Myocyte (in vitro differentiated cells): ENCODE measurements at places on chromosomes 5 and 9. TPM values are rescaled to one million over a fixed set of nuclear protein-coding genes. Genes with fewer than 3 reads are reported as not detected.
A peak's percentile ranks its signal among the peaks of the same experiment; 100 is the strongest.

DNA sequence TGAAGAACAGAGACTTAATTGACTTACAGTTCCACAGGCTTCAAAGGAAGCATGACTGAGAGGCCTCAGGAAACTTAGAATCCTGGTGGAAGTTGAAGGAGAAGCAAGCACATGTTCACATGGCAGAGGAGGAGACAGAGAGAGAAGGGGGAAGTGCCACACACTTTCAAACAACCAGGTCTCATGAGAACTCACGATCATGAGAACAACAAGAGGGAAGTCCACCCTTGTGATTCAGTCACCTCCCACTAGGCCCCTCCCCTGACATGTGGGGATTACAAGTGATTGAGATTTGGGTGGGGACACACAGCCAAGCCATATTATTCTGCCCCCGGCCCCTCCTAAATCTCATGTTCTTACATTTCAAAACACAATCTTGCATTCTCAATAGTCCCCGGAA is 19.5 kb downstream of the NR3C1 start:
- DNase-seq = no peak

The CDKN2B-AS1 gene
- 2.3 and 2.7 TPM in 2 replicates for total RNA-seq

The CA9 gene
- total RNA-seq = 0.10 TPM in 1 of 2 replicates, not detected in the other

The EPB41L4A gene
- 0.86 TPM in 1 of 2 replicates, not detected in the other for total RNA-seq

DNA sequence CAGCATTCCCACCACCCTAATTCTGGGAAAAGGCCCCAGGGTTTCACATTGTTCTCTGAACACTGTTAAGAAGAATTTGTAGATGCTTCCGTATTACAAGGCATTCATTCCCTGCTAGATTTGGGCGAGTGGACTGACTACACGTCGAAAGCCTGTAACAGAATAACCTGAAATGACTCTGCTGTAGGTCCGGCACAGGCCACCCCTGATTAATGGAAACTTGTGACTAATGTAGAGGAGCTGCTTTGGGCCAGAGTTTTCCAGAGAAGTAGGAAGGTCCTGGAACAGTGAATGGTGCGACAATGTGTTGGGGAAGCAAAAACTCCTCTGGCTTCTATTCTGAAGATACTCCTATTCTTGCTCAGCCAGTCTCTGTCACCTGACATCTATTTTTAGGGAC is 87.6 kb downstream of the NR3C1 start:
- peak; percentile 26 for DNase-seq

DNA sequence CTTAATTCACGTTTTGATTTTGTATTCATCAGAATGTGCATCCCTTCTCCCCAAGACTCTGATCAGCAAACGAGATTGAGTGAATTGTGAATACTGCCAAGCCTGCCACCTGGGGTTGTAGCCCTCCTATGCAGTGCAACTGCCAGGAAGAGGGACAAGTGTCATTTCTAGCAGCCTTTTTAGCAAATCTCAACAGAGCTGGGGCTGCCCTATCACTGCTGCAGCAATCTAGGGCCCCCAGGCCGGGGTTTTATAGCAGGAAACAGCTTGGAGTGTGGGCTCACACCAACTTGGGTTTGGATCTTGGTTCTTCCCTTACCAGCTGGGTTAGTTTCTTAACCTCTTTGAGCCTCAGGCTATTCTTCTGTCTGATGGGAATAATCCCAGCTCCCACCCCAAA is 4.0 kb downstream of the CSF1R start:
- no peak for DNase-seq

The CCNJL gene
- total RNA-seq = 1.9 and 2.4 TPM in 2 replicates

GRCh38 chr5:142935014-142935413 is 164.8 kb downstream of the ARHGAP26 start:
- DNase-seq = no peak

DNA sequence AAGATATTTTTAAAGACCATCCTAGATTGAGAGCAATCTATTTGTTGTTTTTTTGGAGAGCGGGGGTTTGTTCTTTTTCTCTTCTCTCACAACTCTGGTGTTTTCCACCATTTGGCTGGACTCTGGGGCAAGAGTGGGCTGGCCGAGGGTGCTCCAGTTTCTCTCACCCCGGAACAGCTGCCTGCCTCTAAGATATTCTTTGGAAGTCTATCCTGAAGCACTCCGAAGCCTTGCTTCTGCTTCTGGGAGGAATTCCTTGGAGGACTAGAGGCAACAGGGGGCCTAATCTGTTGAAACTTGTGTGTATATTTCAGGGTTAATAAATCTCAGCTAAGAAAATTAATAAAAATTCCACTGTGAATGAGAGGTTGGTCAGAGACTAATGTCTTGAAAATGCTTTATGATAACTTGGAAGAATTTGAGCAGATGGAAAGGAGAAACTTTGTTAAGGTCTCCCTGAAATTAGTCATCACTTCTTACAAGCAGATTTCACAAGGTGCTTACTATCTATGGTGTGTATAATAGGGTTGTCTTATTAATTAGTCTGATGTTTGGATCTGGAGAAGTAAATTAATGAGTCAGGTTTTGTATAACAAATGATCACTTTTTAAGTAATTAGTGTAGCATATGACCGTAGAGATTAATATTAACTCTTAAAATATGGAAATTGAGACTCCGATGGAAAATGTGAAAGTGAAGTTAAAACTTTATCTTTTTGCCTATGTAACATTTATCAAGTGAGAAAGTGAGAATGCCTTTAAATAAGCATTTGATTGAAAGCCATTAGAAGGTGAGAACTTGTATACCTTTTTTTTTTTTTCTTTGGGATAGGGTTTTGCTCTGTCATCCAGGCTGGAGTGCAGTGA is 4.0 kb downstream of the MAN2A1 start:
- DNase-seq = peak; percentile 61

DNA sequence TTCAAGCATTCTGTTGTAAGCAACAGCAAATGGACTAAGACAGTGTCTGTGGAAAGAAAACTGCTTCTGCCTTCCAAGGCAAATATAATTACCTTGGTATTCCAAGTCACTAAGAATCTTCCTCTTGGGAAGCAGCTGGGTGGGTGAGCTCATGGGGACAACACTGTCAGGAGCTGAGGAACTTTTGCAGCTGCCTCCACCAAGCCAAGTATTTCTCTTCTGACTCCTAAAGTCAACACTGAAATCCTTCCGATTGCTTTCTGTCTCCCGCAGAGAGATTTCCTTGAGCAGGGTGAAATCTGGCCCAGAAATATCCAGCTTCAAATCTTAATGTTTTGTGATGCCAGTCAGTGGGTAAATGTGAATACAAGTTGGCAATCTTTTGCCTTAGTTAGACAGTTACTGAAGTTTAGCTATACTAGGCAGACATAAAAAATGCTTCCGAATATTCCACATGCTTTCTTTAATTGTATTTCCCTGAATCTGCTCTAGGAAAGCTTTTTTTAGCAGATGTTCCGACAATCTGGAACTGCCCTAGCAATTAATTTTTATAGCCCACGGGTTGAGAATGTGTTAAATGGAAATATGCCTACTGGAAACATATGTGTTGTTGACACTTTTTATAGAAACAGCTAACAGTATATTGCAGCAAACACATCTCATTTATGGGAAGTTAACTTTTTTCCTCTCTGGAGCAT is 369.9 kb upstream of the DAB2 start:
- peak; percentile 91 for DNase-seq

- no peak for DNase-seq
Observed at GRCh38 chr5:7742241-7742656, 108.7 kb downstream of the CFAP90 start.

GRCh38 chr5:65485405-65485804 is 3.7 kb upstream of the ADAMTS6 start:
- DNase-seq = no peak

- no peak for DNase-seq
Observed at GRCh38 chr5:36861871-36862270, 14.7 kb upstream of the NIPBL start.

The C9orf43 gene
- total RNA-seq = 0.26 and 0.64 TPM in 2 replicates

The ACO1 gene
- 58.2 and 64.3 TPM in 2 replicates for total RNA-seq

DNA sequence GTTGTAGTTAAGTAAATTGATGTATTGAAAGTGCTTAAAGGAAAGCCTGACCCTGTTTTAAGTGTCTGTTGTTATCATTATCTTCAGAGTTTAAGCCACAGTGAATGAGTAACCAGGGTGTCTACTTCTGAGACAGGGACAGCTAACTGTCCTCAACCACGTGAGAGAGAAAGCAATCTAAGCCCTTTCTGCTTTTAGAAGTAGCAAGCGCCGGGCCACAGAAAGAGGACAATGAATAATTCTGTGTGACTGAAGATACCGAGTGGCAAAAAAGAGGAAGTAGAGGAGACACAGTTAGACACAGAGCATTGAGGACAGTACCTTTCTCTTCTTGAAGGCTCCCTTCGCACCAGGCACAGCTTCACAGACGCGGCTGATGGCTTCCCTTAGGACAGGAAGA is 86.3 kb downstream of the S1PR3 start:
- no peak for DNase-seq

DNA sequence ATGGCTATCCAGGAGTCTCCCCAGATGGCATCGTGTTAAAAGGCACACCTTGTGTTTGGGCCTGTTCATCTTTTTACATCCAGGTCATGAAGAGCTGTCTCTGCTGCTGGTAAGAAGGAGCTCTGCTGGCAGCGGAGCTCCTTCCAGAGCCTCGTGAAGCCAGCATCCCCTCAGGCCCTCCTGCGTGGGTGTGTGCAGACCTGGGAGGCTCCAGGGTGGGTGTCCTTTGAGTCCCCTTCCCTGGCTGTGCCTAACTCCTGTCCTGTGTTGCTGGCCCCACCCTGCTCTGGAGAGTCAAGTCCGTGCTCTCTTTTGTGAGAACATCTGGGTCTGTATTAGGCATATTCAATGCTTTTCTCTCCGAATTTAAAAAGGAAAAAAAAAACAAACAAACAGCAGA is 149.6 kb upstream of the IRX2 start:
- no peak for DNase-seq

The FAM151B gene
- 5.6 and 12.0 TPM in 2 replicates for total RNA-seq

GRCh38 chr9:8430945-8431344 is 631.4 kb upstream of the DMAC1 start:
- DNase-seq = no peak

- no peak for DNase-seq
Observed at GRCh38 chr5:111887706-111888105, 130.7 kb upstream of the NREP start.

DNA sequence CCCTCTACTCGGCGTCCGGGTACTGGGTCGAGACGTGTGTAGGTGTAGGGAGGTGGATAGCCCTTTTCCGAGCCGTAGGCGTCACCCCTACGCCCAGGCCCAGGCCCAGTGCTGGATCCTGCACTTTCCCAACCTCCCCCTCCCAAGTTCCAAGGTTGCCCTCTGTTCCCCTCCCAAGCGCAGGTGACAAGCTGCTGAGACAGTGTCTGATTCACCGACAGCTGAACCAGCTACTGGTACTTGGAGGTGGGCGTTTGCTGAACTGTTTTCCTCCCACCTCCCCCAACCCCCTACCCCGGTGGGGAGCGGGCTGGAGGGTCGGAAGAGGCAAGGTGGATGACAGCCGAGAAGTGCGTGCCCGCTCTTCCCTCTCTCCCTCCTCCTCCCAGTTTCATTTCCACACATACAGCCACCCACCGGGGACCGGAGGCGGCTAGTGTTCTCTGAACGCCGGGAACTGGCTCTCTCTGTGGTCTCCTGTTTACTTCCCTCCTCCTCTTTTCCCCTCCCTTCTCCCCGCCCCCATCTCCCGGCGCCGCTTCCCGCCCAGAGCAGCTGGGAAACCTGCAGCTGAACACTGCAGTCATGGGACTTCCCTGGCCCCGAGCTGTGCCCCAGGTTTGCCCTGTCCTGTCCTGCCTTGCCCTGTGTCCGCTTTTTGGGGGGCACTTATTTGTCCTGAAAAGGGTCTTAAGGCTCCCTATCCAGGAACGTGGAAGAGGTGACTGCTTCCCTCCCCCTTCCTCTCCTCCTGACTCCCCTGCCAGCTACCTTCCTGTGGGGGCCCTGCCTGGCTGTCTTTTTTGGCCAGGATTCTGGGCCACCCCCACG is 6.2 kb upstream of the KLF9 start:
- peak; percentile 94 for DNase-seq

DNA sequence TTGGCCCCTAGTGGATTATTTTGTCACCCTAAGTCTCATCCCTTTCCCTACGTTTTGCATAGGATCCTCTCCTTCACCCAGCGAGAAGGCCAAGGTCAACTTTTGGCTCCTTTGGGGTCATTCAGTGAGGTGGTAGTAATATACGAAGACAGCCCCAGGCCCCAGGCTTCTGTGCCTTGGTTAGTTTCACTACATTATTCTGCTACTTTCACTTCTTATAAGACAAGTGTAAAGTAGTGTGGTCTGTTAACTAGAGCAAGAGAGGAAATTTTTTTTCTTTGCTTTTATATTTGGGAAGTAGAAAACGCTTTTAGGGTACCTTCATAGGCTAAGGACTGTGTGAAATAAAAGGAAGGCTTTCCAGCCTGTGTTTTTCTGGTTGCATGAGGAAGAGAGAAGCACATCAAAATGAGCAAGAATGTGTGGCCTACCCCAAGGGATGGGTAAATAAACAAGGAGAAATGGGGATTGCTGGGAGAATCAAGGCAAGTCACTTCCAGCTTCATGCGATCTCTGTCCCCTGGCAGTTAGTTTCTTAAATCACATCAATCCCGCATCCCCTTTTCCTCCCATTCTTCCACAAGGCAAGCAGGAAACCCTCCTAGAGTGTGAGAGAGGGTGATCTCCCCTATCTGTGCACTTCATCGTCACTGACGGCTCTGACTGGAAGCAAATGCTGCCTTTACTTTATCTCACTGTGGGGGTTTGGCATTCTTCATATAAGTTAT is 677.0 kb upstream of the WWC1 start:
- DNase-seq = no peak

The FOXD4 gene
- total RNA-seq = 0.16 and 0.19 TPM in 2 replicates

DNA sequence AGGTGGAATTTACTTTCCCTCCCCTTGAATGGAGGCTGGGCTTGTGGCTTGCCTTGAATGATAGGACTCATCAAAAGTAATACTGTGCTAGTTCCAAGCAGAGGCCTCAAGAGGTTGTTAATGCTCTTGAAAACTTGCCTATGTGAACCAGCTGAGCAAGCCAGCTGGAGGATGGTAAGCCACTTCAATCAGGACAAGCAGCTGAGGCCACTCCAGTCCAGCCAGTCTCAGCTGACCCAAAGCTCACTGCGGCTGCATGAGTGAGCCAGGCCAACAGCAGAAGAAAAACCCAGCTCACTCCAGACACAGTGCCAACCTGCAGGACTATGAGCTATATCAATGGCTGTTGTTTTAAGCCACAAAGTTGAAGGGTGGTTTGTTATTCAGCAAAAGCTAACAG is 182.8 kb downstream of the MCTP1 start:
- peak; percentile 90 for DNase-seq
